ENCODE measurements at places on chromosomes 5 and 9.

DNA sequence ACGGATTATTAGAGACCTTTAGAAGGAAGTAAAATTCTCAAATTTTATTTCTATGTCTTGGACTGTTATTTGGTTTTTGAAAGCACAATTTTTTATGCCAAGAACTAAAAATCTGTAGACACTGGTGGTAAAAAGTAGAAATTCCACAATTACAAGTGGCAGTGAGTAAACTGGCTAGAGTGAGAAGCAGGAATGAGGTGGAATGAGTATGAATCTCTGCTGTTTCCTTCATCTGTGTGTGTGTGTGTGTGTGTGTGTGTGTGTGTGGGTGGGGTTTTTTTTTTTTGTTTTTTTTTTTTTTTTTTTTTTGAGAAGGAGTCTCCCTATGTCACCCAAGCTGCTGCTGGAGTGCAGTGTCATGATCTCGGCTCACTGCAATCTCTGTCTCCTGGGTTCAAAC lies 94.2 kb downstream of the TLE4 start:
- no peak for DNase-seq

DNA sequence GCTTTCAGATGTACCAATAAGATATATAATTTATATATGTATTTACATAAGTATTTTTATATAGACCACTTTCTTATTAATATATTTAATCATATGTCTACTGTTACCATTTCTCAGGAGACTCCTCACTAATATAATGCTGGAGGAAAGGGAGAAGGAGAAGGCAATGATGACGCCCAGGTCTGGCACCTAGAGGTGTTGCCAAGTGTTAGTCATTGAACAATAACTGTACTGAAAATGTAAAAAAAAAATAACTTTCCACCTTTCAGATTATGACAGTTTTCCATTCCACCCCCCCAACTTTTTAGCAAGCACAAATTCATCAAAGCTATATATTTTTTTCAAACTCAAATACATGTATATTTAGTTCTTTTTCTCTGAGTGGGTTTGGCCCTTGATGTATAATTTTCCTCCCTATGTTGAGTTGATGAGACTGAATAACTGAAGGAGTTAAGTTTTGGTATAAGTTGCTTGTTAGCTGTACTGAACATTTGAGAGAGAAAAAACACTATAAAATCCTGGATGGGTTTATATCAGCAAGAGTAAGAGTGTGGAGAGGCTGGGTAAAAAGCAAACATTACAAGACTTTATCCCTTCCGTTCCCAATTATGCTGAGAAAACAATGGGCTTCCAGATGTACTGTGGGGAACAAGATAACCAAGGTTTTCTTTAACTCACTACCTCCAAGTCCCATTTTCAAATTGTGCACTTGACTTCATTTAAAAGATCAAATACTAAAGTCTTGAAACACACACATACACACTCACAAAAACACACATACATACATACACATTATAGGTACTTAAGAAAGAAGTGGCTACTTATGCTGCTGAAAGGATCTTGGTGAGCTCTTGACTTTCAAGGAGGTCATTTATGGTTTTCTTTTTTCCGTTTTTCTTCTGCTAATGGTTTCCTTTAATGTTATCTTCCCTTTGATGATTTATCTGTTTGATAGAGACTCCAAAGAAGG lies 142.8 kb upstream of the IFNE start:
- no peak for DNase-seq

- no peak for DNase-seq
Measured at GRCh38 chr5:120103495-120103894, 360.6 kb upstream of the PRR16 start.

DNA sequence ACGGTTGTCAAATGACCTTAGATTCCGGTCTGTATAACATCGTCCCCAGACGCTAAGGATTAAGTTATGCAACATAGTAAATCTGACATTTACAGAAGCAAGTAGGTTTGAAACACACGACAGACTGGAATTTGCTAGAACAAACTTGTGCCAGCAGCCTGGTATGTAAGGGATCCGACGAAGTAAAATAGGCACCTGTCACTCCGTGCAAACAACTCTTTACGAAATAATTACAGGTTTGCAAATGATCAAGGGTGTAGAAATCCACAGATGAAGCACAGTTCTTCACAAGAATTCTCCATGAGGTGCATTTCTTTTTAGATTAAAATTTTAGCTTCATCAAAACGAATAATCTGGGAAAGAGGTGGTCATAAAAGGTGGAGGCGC lies 508 bp downstream of the MOCS2 start:
- DNase-seq, result no peak
